ENCODE measurements at places on chromosomes 12 and 14. TPM values are rescaled to one million over a fixed set of nuclear protein-coding genes. Genes with fewer than 3 reads are reported as not detected.
A peak's percentile ranks its signal among the peaks of the same experiment; 100 is the strongest.

DNA sequence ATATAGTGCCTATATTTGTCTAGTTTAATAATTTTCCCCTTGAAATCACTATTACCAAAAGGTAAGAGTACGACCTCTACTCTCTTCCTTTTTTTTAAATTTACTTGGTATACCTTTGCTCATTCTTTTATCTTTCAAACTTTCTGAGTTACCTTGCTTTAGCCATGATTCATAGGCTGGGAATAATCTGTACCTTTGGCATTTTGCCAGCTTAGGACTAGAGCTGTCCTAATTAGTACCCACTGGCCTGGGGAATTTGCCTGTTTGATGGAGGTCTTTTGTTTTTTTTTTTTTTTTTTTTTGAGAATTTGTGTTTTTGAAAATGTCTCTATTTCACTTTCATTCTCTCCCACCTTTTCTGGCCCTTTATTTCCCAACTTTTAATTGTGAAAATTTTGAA lies 8.7 kb upstream of the SLC4A8 start:
- no peak for DNase-seq
- H3K4me1 ChIP-seq: peaks cover 17% of the 10 kb centered on the region
- H3K27ac ChIP-seq: no peak overlapping the region

DNA sequence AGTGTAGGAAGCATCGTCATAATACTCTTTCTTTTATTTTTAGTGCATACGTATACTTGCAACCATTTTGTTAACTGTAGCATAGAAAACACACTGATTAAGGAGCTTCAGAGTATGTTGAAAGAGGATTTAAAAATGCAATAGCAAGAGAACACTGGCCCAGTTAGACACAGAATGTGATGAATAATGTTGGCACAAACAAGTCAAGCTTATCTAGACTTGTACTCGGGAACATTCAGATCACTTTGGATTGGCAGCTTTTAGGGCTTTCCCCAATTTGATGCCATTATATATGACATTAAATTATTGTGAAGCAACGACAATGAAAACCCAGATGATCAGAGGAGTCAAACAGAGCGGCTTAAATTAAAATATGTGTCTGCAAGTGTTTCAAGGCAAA lies 468.1 kb downstream of the PRKD1 start:
- no peak for DNase-seq
- H3K4me3 ChIP-seq: no peak overlapping the region
- H3K4me1 ChIP-seq: peaks cover 55% of the 10 kb centered on the region
- no peak overlapping the region for H3K27ac ChIP-seq

DNA sequence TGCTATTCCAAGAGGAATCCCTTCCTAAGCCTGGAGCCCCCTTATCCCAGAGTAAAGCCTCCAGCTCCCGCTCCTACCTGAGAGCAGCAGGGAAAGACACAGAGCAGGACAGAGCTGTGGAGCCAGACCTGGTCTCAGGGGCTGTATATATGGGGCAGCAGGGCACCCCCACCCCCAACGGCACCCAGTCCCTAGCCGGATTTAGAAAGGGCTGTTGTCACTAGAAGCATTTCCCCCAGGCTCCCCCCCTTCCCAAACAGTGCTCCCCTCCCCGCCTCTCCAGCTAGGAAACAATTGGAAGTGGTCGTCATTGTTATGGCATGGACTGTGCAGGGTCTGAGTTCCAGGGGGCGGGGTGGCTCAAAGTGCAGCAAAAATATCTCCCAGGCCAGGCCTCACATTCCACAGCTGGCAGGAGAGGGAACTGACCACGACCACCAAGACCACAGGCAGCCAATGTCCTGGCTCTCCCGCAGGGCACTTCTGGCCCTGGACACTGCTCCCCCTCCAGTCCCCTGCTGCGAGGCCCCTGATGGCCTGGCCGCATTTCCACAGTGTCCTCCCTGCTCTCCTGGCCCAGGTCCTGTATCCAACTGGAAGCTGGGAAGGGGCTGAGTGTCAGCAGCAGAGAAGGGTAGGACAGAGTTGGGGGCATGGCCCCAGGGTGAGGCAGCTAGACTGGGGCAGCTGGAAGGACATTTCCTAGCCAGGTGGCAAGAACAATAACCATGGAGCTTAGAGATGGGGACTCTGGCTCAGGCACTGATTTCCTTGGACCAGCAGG lies at the start of gene MYH7:
TSS of gene MYH7 (minus strand) at position 118 of the 784 bp plus-strand sequence. CDS start 1,928 bp downstream, outside the sequence.
- peak; percentile 39 for DNase-seq
- no peak within 1 kb of the TSS for H3K4me3 ChIP-seq
- peaks cover 48% of the 10 kb centered on the region for H3K4me1 ChIP-seq
- no peaks in the 10 kb centered on the region for H3K27me3 ChIP-seq
- H3K27ac ChIP-seq: peak within 1 kb of the TSS; percentile 41

DNA sequence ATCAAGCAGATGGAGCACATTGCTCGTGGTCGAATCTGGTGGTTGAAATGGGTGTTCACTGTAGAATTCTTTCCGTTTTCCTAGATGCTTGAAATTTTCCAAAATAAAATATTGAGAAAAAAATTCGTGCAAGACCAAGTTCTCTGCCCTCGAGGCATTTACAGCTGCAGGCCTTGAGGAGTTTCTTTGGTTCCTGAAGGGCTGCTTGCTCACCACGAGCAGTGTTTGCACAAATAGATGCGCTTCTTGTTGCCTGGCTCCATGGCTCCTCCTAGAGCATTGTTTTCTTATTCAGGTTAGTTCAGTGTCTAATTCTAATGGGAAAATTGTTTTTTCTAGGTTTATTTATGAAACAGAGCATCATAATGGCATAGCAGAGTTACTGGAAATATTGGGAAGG lies 74.5 kb upstream of the DYNC1H1 start:
- peaks cover 4% of the 10 kb centered on the region for H3K36me3 ChIP-seq
- H3K27ac ChIP-seq: no peak overlapping the region
- no peak for DNase-seq
- H3K27me3 ChIP-seq: no peaks in the 10 kb centered on the region

- DNase-seq: peak; percentile 74
- H3K4me3 ChIP-seq: no peak overlapping the region
- peaks cover 45% of the 10 kb centered on the region for H3K27me3 ChIP-seq
- peaks cover 9% of the 10 kb centered on the region for H3K4me1 ChIP-seq
- H3K27ac ChIP-seq: no peak overlapping the region
- H3K36me3 ChIP-seq: no peaks in the 10 kb centered on the region
Measured at GRCh38 chr14:59632381-59632780, 55.8 kb upstream of the CCDC175 start.

- H3K27me3 ChIP-seq: no peaks in the 10 kb centered on the region
- peaks cover 63% of the 10 kb centered on the region for H3K4me1 ChIP-seq
- peak overlapping the region; percentile 25 for H3K27ac ChIP-seq
- no peak for DNase-seq
- no peak overlapping the region for H3K4me3 ChIP-seq
- H3K36me3 ChIP-seq: no peaks in the 10 kb centered on the region
Measured at GRCh38 chr14:99563749-99564129, 40.3 kb downstream of the CCDC85C start.

DNA sequence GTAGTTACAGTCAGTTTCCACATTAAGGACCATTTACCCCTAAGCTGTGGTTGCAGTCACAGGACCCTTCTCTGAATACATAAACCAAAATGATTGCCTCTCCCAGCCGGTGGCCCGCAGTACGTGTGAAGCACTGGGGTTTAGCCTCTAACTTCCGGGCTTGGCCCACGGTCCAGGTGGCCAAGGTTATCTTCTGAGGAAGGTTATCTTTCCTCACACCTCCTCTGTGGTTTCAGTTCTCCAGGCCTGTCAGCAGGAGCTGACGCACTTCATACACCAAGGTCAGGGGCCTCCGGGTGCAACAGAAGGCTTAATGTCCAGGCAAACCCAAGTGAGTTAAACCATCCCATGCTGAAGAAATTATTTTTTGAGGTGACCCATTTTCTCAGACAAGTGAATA lies 291.0 kb upstream of the FKBP4 start:
- DNase-seq: no peak
- peaks cover 8% of the 10 kb centered on the region for H3K4me1 ChIP-seq
- H3K4me3 ChIP-seq: no peak overlapping the region

DNA sequence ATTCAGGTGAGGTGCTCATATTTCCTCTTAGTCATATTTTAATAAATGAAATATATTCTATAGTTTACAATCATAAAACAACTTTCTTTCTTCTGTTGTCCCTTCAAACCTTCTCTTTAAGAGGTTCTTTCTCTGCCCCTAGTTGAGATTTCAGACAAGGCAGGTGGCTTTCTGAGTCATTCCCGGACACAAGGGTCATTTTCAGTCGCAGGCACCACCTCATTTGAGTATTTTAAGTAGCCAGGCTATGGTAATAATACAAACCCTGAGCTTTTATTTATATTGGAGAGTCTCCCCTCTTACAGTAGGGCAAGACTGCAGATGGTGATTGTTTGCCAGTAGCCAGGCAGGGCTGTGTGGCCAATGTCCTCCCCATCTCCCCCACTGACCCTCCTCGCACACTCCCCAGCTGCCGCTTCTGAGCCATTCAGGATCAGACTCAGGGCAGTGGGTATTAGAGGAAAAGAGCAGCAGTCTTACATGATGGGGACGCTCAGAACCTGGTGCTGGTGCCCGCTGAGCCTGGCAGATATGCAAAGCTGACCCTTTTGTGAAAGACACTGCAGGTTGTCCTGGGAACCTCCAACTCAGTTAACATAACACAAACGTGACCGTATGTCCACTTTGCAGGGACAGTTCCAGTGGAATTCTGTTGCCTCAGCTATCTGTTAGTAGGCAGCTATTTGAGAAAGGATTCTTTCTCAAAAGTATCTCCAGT lies 101.1 kb upstream of the BCL2L14 start:
- H3K36me3 ChIP-seq: no peaks in the 10 kb centered on the region
- H3K4me3 ChIP-seq: no peak overlapping the region
- no peak overlapping the region for H3K27ac ChIP-seq
- H3K4me1 ChIP-seq: peaks cover 7% of the 10 kb centered on the region
- DNase-seq: peak; percentile 25

- no peaks in the 10 kb centered on the region for H3K36me3 ChIP-seq
- no peak overlapping the region for H3K27ac ChIP-seq
- no peaks in the 10 kb centered on the region for H3K27me3 ChIP-seq
Measured at GRCh38 chr12:124443931-124444712, 123.3 kb downstream of the NCOR2 start.

GRCh38 chr14:101096551-101096950 lies 193.0 kb upstream of the RTL1 start:
- no peak for DNase-seq
- no peaks in the 10 kb centered on the region for H3K36me3 ChIP-seq
- H3K4me3 ChIP-seq: no peak overlapping the region
- H3K27me3 ChIP-seq: no peaks in the 10 kb centered on the region

- H3K27me3 ChIP-seq: no peaks in the 10 kb centered on the region
- DNase-seq: no peak
- no peak overlapping the region for H3K27ac ChIP-seq
- H3K4me3 ChIP-seq: no peak overlapping the region
- no peaks in the 10 kb centered on the region for H3K36me3 ChIP-seq
Measured at GRCh38 chr14:68282479-68283377, 463.1 kb downstream of the RAD51B start.

GRCh38 chr14:61567838-61568571 lies 127.3 kb upstream of the HIF1A start:
- peaks cover 35% of the 10 kb centered on the region for H3K4me1 ChIP-seq
- peak; percentile 71 for DNase-seq
- H3K36me3 ChIP-seq: no peaks in the 10 kb centered on the region
- H3K4me3 ChIP-seq: peak overlapping the region; percentile 56
- peaks cover 18% of the 10 kb centered on the region for H3K27me3 ChIP-seq
- no peak overlapping the region for H3K27ac ChIP-seq

DNA sequence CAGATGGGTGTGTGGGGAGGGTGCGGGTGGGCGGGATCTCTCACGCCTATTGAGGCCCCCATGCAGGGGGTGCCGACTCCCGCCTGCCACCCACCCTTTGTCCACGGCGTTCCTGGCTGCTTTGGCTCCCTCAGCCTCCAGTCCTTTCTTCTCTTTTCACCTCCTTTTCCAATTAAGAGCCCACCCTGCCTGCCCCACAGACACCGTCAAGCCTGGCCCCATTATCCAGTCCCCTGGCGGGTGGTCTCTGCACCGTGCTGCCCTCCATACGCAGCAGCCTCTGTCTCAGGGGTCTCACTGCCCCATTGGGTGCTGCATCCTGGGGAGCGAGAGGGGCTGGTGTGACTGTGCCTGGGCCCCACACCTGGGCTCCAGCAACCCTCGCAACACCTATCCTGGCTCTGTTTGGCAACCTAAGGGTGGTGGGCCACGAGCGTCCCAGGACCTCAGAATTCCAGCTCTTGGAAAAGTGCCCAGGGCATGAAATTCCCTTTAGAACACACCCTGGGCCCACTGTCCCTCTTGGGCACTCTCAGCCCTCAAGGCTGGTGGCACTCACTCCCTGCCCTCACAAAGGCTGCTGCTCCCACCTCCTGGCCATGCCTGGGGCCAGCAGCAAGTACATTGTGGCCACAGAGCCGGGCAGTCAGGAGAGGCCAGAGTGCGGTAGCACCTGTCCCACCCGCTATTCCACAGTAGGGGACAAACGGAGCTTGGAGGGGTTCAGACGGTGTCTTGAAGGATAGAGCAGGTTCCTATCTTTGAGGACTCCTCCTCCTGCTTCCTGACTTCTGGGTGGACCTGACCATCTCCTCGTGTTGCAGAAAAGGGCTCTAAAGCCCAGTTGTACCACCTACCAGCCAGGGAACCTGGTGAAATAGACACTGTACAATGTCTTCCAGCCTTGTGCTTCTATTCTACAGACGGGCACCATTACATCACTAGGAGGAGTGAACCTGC lies 114.1 kb downstream of the KIF26A start:
- H3K4me1 ChIP-seq: no peaks in the 10 kb centered on the region
- H3K27ac ChIP-seq: no peak overlapping the region
- H3K36me3 ChIP-seq: no peaks in the 10 kb centered on the region
- no peak overlapping the region for H3K4me3 ChIP-seq
- H3K27me3 ChIP-seq: no peaks in the 10 kb centered on the region

DNA sequence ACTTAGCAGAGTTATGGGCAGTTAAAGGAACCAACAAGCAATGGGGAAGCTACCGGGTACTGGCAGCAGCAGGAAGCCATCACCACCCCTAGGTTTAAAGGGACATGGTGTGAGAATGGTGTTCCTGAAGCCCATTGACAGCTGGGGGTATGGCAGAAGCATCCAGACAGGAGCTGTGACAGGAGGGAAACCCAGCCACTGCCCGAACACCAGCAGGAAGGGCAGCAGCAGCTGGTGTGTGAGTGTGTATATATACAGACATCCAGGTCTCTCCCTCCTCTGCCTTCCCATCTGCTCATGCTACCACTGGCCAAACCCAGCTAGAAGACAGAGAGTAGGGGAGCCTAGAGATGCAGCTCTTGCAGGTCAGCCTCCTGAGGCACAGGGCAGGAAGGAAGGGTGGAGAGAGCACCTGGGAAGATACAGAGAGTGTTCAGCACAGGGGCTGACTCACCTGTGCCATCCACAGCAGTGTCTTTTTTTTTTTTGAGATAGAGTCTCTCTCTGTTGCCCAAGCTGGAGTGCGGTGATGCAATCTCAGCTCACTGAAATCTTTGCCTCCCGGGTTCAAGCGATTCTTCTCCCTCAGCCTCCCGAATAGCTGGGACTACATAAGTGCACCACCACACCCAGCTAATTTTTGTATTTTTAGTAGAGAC lies 9.2 kb upstream of the ADCK1 start:
- DNase-seq: no peak
- H3K27ac ChIP-seq: no peak overlapping the region
- peaks cover 22% of the 10 kb centered on the region for H3K4me1 ChIP-seq

- H3K4me1 ChIP-seq: peaks cover 4% of the 10 kb centered on the region
- no peak overlapping the region for H3K4me3 ChIP-seq
- no peak for DNase-seq
- no peaks in the 10 kb centered on the region for H3K36me3 ChIP-seq
Measured at GRCh38 chr12:132772606-132773005, 11.0 kb upstream of the ANKLE2 start.

Gene FAIM2
- total RNA-seq: 1.2 TPM

Gene MUCL1
- not detected for total RNA-seq

Gene STAT2
- 105 TPM for total RNA-seq

Gene MAP1LC3B2
- 1.5 TPM for total RNA-seq

Gene NR4A1
- 13.0 TPM for total RNA-seq

Gene ARHGAP9
- 0.62 TPM for total RNA-seq

Gene MORN3
- 0.19 TPM for total RNA-seq

Measured in neural progenitor cell (in vitro differentiated cells).